ENCODE measurements at places on chromosomes 11 and 22.

GRCh38 chr11:108144615-108145014 is 23.2 kb downstream of the ACAT1 start:
- DNase-seq, result no peak

DNA sequence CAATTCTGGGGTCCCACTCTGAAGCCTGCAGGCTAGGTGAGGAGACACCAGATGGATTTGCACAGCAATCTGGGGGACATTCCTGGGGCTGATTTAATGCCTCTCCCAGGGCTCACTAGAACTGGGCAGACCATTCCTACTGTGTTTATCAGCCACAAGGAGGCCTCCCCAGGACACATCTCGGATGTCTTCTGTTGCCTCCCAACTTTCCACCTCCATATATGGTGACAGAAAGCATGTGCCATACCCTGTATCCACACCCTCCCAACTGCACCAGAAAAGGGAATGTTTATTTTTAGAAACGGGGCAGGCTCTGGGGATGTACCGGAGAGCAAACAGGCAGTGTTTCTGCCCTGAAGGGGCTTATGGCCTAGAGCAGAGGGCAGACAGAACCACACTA is 181.8 kb downstream of the CSNK2A3 start:
- peak; percentile 26 for DNase-seq

DNA sequence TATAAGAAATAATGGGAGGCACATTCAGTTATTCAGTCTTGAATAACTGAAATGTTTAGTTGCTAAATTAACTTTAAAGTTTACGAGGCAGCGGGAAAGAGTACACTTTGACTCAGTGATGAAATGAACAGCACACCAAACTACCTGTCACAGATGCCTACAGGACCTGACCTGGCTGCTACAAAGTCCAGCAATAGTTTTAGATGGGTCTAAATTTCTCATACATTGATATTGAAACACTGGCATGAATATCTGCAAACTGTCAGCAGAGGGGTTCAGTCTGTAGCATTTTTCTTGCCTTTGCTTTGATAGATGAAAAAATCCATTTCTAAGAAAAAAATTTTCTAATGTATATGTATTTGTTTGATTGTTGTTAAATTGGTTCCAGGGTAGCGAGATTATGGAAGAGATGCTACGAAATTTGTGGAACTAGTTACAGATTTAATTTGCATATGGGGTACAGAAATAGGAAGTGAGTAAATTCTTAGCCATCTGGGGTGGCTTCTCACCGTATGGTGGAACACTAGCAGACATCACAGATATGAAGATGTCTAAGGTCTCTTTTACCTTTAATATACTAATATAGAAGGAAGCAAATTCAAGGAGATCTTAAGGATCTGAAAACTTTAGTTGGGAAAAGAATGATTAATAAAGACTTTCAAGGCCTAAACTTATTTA is 20.8 kb upstream of the GAB2 start:
- DNase-seq, result no peak

DNA sequence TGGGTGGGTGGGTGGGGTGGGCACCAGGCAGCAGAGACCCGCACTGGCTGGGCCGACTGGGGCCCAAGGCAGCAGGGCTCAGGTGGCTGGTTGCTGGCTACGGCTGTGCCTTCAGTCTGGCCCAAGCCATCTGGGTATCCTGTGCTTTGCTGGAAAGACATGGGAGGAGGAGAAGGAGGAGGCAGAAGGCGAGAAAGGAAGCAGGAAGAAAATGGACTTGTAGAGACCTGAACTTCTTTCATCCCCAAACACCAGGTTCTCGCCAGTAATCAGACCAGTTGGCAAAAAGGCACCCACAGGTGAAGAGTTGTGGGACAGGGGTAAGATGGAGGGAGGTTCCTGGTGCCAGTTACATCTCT is 78.8 kb downstream of the IGLL1 start:
- no peak for DNase-seq

- no peak for DNase-seq
Measured at GRCh38 chr11:19772480-19772879, 59.8 kb downstream of the NAV2 start.

DNA sequence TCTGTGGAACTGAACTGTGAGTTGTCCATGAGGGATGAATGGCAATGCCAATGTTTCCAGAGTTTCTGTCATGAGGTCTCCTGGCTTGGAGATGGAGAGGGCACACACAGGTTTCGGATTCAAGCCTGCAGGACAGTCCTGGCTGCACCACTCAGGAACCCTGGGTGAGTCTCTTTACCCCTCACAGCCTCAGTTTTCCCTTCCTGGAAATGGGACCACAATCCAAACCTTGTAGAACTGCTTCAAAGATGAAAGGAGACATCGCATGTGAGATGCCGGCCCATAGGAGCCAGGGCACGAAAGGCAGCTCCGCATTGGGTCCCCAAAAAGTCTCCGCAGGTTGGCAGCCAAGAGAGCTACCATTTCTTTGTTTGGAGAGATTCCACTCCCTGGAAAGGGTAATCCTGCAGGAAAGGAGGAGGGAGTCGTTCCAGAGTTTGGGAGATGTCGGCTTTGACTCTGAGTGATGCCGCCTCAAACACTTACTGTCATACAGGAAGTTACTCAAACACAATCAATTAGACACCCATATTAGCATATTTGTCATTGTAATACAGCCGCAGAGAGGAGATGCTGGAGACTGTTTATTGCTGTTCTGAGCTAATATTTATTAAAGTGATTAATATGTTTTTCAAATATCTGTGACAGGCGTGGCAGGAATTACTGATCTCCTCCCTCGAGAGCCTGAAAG is 318.3 kb downstream of the MN1 start:
- DNase-seq, result no peak

GRCh38 chr11:115693002-115693401 is 188.8 kb upstream of the CADM1 start:
- no peak for DNase-seq

- DNase-seq, result no peak
Measured at GRCh38 chr22:24483976-24484545, 11.1 kb upstream of the UPB1 start.

DNA sequence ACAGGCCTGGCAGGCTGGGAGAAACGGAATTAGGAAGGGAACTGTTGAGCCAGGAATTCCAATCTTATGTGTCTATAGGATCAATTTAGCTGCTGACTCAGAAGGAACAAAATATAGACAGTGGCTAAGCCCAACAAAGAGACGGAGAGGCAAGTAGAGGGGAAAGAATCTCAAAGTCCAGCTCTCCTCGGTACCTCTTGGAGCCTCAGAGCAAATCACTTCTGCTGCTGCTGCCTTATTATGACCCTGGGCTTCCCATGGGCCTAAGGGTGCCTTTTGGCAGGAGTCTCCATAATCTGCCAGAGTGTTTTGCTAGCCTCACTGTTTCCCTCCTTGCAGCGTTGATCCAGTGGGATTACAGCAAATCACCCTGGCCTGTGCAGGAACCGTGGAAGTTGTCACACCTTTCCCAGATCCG is 31.7 kb downstream of the PAX6 start:
- DNase-seq, result peak; percentile 71

DNA sequence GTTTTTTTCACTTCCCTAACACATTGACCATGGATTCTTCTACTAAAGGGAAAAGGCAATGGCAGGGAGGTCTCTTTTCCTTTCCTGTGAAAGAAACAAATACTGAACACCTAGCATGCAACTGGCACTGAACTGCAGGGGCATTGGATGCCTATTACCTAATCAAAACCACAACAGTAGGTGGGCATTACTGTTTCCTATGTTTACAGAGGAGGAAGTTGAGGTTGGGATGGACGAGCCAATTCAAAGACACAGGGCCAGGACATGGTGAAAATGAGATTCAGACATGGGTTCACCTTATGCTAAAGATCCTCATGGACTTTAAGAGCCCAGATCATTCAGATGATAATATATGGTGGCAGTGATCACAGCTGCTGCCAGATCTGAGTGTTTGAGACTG is 407.0 kb downstream of the MIAT start:
- no peak for DNase-seq

DNA sequence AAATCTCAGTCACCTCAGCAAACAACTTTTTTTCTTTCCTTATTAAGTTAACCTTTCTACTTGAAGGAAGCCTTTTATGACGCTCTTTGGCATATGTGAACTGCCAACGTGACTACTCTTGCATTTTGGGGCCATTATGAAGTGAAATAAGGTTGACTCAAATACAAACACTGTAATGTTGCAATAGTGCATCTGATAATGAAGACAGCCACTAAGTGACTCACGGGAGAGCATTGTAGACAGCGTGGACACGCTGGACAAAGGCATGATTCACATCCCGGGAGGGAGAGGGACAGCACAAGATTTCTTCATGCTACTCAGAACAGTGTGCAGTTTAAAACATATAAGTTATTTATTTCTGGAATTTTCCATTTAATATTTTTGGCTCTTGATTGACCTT is 560.8 kb downstream of the ETS1 start:
- DNase-seq, result peak; percentile 91

DNA sequence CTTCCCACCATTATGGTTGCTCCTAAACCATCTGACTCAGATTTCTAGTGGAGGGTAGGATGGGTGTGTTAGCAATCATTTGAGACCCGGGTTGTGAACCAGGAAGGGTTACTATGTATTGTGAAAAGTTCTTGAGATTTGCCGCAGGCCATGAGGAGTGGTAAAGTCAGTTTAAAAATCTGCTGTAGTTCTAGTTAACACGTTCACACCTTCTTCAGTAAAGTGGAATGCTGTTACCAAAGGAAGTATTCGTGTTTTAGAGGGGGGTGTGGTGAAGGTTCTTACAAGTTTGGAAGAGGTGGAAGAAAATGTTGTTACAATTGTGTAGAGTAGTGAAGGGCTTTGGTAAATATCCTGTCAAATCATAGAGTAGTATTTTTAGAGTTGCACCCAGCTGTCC is 2.6 kb downstream of the MTMR3 start:
- no peak for DNase-seq

DNA sequence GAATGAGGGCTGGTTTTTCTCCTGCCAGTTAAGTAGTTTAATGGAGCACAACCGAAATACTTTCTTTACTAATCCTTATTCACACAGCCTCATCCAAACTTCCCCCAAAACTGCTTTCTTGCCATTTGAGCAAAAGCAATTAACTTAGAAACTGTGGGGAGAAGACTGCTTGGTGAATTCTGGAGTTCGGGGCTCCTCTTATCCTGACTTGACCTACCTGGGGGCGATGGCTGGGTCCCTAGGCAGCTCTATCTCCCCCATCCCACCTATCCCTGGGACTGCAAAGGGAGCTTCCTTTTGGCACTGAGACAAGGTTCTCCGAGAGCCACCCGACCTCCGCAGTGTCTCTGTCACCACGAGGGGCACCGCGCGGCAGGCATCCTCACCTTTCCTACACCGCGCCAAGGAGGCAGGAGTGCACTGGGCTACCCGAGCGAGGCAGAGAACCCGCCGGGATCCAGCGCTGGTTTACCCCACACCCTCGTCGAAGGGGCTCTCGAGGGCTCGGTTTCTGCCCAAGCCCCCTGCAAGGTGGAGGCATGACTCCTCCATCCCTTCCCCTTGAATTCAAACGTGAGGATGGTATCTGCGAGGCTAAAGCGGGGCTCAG is 759 bp downstream of the DESI1 start:
- peak; percentile 11 for DNase-seq

- DNase-seq, result no peak
Measured at GRCh38 chr11:18457450-18457849, 1.8 kb downstream of the LDHAL6A start.

DNA sequence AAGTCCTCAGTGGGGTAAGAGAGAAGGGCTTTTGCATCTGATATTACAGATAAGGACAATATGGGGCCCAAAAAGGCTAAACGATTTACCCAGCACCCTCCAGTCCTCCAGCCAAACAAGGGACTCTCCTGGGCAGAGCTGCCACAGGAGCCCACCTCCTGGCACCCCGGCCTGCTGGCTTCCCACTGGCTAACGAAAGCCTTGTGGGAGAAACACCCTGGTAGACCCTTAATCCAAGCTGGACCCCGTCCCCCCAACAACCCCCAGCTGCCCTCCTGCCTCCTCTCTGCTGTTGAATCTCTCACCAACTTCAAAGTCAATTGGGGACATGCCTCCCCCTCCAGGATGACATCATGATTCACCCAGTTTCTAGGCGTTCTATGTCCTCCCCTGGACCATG is 10.8 kb downstream of the C1QTNF6 start:
- no peak for DNase-seq

- peak; percentile 24 for DNase-seq
Measured at GRCh38 chr11:46332568-46333393, 14.5 kb upstream of the DGKZ start.

DNA sequence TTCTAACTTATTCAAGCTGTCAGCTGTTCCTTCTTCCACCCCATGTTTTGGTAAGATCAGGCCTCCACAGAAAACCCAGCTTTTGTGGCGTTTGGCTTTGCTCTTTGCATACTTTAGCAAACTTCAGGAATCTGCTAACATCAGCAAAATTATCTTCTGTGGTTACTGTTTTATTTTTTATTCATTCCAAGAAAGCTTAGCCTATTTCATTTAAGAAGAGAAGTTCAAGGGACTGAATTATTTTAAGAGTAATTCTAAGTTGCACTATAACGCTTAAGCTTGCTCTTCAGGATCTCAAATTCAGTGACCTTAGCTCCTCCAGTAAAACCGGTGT is 1.1 kb downstream of the JHY start:
- DNase-seq, result peak; percentile 68

DNA sequence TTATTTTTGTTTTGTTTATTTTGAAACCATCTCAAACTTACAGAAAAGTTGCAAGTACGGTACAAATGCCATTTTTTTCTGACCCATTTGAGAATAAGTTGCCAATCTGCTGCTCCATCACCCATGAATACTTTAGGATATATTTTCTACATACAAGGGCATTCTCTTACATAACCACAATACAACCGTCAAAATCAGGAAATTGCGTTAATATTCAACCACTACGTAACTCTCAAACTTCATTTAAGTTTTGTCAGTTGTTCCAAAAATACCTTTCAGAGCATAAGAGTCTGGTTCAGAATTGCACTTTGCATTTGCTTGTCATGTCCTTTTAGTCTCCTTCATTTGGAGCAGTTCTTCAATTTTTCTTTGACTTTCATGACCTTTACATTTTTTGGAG is 194.3 kb upstream of the BDNF start:
- DNase-seq, result no peak

DNA sequence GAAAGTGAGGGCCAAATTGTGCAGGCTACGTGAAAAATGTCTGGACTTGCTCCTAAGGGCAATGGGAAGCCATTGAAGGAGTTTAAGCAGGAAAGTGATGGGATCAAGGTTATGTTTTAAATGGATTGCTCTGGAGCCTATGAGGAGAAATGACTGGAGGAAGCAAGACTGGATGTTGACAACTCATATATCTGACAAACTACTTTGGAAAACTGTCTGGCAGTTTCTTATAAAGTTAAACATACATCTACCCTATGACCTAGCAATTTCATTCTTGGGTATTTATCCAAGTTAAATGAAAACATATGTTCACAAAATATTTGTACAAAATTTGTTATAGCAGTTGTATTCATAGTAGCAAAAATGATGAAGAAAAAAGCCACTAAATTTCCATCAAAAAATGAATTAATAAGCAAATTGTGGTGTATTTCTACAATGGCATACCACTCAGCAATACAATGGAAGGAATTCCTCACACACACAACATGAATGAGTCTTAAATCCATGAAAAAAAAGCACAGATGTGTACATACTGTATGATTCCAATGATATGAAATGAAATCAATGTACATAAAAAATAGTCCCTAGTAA is 24.1 kb downstream of the FZD4 start:
- no peak for DNase-seq
